ENCODE measurements at places on chromosomes 5 and 9.

DNA sequence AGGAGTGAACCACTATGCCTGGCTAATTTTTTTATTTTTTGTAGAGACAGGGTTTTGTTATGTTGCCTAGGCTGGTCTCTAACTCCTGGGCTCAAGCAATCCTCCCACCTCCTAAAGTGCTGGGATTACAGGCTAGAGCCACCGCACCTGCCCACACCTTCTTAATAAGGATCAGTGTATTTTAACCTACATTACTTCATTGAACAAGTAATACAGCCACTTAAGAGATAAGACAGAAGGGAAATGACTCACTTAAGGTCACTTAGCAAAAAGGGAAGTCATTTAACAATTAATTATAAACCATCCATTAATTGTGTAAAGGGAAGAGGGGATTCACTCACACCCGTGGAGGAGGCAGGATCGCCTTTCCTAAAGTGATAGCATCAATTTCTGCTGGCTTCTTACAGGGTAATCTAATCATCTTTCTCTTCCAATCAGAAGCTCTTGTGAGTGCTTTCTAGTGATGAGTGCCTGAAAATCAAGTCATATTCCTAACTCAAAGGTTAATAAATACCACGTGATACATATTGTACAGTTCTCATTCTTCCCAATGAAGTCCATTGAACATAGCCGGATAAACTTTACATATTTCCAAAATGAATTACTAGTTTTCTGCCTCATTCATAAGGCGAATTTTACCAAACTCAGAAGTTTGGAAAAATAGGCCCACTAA, 3.5 kb downstream of the FBXW11 start:
- no peak for DNase-seq

GRCh38 chr9:91364702-91365101, 3.0 kb upstream of the AUH start:
- DNase-seq: no peak

- DNase-seq: no peak
Observed at GRCh38 chr9:15505921-15506320, 4.8 kb downstream of the PSIP1 start.

DNA sequence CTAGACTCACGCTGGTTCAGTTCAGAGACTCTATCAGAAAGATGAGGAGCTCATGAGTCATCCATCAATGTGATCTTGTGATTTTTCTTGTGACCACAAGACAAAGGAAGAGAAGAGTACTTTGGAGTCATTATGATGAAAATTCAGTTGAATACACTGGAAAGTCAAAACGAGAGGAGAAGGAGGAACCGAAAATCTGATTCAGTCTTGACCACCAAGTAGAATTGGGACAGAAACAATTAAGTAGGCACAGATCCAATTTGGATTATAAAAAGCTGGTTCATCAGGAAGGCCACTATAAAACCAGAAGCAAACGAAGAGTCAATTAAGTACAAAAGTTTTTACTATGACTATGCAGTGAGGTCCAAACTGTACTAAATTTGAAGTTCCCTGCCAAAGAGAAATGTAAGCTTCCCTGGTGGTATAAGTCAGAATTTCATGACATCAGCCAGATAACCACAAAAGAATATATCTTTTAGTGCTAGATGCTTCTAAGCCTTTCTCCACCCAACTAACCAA, 90.9 kb downstream of the THBS4 start:
- DNase-seq: no peak

DNA sequence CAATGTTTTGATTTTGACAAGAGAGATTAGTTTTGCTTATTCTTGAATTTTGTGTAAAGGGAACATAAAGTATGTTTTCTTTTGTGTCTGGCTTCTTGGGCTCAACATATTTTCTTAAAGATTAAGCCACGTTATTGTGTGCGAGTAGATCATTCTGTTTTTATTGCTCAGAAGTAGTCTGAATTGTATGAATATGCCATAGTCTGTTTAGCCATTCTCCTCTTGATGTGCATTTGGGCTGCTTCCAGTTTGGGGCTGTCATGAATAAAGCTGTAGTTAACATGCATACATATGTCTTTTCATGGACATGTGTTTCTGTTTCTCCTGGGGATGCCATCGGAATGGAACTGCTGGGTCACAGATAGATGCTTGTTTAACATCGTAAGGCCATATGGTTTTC, 198.9 kb downstream of the FANCC start:
- DNase-seq: no peak

DNA sequence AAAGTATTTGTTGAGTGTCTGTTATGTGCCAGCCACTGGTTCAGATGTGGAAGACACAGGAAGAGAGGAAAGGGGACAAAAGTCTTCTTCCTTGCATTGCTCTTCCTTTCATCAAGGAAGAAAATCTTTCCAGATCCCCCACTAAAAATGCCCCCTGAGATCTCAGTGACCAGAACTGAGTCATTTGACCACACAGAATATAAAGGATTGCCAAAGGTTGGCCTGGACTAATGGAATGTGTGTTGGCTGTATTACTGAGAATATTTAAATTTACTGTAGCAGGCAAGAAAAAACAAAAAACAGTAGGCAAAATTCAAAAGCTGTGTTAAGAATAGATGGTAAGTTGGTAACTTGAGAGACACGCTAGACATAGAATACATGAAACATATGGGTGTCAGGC, 10.0 kb upstream of the SEPTIN8 start:
- no peak for DNase-seq

GRCh38 chr5:35478856-35479682, 138.6 kb upstream of the SPEF2 start:
- DNase-seq: peak; percentile 37

DNA sequence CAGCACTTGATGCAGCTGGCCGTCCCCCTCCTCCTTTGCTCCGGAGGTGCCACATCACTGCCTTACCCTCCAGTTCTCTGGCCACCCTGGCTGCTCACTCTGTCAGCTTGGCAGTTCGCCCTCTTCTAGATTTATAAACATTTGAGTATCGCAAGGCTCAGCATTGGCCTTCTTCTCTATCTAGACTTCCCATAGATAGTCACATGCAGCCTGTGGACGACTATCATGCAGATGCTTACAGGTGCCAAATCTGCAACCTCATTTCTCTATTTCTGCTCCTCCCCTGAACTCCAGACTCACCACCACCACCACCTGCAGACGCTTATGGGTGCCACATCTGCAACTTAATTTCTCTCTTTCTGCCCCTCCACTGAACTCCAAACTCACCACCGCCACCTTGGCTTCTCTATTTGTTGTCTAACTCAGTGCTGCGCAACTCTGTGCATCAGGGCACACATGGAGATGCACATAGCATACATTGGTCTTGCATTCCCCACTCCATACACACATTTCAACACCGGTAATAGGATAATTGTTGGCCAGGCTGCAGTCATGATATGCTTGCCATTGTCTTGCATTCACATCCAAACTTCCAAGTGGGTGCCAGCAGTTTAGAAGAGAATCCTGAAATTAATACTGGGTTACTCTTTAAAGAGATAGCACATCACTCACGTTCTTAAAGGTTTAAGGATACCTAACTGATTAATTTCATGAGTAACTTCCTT, 1.9 kb upstream of the DAP start:
- DNase-seq: no peak

DNA sequence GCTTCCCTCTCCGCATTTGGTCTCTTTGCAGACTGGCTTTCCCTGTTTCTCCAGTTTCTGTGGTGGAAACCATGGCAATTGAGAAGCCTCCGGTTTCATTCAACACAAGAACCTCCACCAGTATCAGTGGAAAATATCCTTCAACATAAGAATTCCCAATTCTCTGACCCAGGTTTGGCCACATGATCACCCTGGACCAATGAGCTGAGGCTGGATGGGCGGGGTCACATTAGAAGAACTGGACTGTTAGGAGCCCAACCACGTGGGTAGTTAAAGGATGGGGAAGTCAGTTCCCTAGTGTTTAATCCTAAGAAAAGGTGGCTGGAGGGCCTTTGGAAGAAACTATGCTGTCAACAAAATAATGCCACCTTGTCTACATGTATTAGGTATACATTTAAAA, 336.3 kb downstream of the DMRT2 start:
- DNase-seq: no peak

DNA sequence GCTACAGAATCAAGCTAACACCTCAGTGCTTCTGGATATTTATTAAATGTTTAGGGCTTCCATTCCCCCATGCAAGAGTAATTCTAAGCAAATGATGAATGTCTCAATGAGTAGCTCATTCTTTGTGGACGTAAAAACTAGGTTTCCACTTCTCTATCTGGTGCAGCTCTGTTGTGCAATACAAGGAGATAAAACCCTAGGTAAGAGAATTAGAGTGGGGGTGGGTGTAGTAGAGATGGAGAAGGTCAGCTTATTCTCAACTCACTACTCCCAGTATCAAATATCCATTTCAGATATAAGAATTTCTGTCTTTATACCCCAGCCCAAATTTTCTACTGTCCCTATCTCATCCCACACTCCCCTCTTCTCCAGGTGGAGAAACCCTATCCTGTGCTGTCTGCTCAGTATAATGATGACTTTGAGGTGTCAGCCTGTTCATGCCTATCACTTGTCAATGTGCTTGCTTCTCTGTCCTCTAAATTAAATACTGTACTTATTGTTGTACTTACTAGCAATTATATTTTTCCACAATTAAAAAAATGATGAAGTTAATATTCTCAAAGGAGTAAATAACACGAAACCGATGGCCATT, 4.3 kb upstream of the FYB1 start:
- no peak for DNase-seq

GRCh38 chr5:171840066-171840465, 54.4 kb downstream of the SMIM23 start:
- DNase-seq: no peak

DNA sequence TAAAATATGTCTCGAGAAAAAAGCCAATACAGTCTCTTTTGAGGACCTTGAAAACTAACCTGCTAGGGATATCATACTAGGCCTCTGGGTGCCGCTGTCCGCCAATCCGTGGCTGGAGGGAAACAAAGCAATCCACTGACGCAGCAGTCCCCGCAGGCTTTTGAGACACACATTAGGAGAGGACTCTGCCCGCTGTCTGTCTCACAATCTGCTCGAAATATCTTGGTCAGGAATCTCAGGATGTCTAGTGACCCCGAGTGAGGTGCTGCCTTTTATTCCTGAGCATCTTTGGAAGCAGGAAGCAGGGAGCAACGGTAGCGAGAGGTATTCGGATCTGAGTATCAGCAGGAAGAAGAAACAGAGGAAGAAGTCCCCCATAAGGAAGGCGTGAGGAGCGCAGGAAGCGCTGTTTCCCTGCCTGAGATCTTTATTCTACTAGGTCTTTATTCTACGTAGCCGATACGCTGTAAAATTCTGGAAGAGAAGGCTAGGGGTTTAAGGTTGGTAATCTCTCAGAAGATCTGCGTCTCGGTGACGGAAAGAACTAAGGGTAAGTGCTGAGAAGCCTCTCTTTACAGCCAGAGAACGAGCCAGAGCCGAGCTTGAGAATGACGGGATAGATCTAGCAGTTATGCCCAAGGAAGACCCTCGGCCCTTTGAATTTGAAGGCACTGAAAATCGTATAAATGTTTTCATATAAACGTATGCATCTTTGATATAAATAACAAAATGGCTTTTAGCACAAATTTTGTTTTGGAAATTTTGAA, 4.0 kb upstream of the PCDHGA1 start:
- DNase-seq: peak; percentile 69

DNA sequence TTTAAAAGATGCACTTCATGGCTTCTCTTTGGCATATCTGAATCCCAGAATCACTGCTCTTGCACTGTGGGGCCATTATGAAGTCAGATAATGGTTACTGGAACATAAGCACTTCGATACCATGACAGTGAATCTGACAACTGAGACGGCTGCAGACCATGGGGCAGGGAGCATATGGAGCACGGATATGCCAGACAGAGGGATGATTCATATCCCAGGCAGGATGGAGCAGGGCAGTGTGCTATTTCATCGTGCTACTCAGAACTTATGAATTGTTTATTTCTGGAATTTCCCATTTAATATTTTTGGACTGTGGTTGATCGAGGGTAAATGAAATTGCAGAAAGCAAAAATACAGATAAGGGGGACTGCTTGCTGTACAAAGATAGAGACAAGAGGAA, 145.0 kb downstream of the EGFLAM start:
- no peak for DNase-seq

- DNase-seq: no peak
Observed at GRCh38 chr5:112124788-112125187, 294.3 kb downstream of the EPB41L4A start.

DNA sequence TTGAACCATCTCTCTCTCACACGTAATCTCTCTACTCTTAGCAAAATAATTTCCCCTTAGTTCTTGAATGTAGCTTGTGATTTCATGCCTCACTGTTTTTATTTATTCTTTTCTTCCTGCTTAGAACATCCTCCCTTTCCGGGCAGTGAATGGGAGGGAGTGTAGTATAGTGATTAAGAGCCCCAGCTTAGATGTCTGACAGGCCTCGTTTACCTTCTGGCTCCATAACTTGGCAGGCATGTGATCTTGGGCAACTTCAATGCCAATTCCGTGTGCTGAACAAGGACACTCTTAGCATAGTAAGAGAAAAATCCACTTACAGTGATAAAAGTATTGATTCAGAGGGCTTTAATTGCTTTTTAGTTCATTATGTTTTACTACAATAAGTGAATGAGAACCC, 96.3 kb upstream of the TNPO1 start:
- DNase-seq: no peak

- DNase-seq: no peak
Observed at GRCh38 chr9:128233817-128234406, 30.7 kb downstream of the DNM1 start.

DNA sequence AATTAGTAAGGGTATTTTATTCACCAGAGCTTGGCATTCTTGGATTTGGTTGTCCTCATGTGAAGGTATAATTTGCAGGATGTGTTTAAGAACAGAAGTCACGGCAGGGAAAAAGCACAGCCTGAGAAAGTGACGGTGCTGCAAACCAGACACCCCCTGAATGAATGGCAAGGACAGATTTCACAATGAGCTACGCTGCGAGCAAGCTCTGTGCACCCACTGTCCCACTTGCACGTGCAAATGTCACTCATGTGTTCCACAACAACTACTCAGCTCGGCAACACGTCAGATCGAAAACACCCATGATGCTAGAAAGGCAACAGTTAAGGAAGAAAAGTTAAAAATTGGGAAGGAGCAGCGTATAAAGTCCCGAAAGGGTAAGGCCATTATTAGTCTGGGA, 168.9 kb downstream of the ROR2 start:
- no peak for DNase-seq

GRCh38 chr5:64518793-64519192, 13.0 kb downstream of the RGS7BP start:
- no peak for DNase-seq

- no peak for DNase-seq
Observed at GRCh38 chr5:55535199-55535905, 588 bp upstream of the PLPP1 start.

- no peak for DNase-seq
Observed at GRCh38 chr5:1541702-1542400, 18.1 kb upstream of the LPCAT1 start.

DNA sequence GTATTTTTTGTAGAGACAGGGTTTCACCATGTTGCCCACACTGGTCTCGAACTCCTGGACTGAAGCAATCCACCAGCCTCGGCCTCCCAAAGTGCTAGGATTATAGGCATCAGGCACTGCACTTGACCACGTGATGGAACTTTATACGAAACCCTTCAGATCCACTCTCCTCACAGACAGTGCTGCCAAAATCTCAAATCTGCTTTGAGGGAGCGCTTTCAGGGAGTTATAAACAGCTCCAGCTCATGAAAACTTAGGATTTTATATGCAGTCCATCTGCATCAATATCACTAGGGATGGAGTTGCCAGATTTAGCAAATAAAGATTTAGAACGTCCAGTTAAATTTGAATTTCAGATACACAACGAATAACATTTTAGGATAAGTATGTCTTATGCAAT, 25.0 kb upstream of the MYO10 start:
- no peak for DNase-seq

- no peak for DNase-seq
Observed at GRCh38 chr5:64794053-64794770, 25.5 kb downstream of the CWC27 start.
